Stimulated activated CD4-positive, alpha-beta T cell treated with anti-CD3 and anti-CD28 coated beads, TNF-alpha, amount 100 ng/mL, for 1 hour (primary cell): ENCODE measurements at places on chromosomes 2 and 18.

DNA sequence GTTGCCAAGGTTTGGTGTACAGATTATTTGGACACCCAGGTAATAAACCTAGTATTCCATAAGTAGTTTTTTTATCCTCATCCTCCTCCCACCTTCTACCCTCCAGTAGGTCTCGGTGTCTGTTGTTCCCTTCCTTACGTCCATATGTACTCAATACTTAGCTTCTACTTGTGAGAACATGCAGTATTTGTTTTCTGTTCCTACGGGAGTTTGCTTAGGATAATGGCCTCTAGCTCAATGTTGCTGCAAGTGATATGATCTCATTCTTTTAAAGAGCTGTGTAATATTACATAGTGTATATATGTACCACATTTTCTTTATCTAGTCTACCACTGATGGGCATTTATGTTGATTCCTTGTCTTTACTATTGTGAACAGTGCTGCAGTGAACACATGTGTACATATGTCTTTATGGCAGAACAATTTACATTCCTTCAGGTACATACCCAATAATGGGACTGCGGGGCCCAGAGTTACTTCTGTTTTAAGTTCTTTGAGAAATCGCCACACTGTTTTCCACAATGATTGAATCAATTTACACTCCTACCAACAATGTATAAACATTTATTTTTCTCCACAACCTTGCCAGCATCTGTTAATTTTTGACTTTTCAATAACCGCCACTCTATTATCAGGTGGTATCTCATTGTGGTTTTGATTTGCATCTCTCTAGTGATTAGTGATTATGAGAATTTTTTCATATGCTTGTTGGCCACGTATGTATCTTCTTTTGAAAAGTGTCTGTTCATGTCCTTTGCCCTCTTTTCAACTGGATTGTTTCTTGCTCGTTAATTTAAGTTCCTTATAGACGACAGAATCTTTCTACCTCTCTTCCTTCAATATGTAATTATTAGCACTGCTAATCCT is 88.0 kb downstream of the MEMO1 start:
- DNase-seq = no peak

- no peak for DNase-seq
Observed at GRCh38 chr2:142965443-142965842, 88.0 kb downstream of the KYNU start.

- DNase-seq = no peak
Observed at GRCh38 chr2:233100192-233100998, 40.3 kb downstream of the INPP5D start.

DNA sequence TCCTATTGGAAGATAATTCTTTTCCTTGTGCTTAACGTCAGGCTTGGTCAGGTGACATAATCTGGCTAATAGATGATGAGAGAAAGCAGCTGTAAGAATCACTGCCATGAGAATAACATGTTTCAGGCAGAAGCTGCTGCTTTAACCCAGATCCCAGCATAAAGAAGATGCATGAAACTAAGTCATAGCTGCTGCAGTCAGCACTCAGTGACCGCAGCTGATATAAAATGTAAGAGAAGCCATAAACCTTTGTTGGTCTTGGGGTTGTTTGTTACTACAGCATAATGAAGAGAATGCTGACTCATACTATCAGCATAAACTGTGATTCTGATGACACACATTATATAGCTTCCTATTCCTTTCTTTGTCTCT is 274.3 kb upstream of the TRIB2 start:
- no peak for DNase-seq

GRCh38 chr2:23791030-23791429 is 135.9 kb downstream of the ATAD2B start:
- DNase-seq = no peak

DNA sequence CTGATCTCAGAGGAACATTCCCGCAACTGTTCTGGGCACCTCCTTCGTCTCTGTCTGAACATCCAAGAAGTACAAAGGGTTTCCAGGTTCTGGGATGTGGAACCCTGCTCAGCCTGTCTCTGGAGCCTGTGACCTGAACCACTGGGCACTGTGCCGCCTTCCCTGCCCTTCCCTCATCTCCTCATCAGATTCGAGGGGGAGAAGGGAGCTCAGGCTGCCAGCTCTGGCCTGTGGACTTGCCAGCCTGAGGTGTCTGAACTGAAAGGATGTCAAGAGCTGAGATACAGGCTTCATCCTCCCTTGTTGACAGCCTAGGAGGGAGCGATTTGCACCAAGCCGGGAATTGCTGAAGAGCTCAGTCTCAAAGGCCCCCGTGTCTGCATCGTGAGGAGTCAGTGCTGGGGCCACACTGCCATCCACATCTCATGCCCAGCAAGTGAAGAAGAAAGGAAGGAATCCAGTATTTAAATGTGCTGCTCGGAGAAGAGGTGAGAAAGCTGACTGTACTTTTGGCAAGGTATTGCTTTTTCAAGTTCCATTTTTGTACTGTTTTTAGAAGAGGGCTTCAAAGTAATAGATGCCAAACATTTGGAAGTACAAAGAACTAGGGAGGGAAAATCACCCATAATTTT is 12.6 kb downstream of the NEU2 start:
- DNase-seq = no peak

DNA sequence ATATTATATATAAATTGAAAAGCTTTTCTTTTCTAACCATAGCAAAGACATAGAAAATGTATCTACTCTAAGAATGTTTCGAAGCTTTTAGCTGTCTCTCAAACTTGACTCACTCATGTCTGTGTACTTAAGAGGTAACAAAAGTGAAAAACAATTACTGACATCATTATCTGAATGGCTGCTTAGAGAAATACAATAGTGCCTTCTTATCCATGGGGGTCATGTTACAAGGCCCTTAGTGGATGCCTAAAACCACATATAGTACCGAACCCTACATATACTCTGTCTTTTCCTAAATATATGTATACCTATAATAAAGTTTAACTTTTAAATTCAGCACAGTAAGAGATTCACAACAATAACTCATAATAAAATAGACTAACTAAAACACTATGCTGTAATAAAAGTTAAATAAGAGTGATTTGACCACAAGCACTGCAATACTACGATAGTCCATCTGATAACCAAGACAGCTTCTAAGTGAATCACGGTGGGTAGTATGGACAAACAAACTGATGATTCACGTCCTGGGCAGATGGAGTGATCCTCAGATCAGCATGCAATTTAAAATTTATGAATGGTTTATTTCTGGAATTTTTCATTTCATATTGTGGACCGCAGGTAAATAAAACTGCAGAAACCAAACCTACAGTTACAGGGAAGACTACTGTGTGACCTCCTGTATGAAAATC is 246.2 kb downstream of the XIRP2 start:
- DNase-seq = no peak

GRCh38 chr2:69956475-69956979 is 4.9 kb downstream of the ASPRV1 start:
- DNase-seq = no peak

DNA sequence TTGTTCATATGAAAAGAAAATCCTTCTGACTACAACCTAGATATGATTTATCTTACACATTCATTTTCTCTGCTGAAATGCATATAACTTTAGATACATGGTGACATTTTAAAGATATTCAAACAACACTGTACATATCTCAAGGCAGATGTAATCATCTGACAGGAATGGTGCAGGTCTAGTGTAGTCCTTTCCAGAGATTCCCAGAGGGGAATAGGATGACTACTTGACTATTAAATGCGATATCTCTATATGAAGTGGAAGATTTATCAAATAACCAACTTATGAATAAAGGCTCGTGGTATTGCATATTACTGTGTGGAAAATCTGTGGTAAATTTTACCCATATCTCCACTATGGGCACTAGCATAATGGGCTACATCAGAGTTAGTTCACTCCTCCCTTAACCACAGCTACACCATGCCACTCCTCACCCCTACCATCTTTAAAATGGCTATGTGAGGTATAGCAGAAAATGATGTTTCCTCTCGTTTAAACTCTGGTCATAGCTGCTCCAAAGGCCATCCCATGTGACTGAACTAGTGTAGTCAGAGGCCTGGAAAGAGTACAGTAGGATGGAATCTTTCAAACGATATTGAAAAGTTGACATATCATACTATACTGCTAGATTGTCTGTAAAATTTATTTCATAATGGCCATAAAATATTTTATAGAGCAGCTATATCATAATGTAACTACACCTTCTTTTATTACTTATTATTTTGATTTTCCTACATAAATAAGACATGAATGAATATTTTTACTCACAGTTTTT is 9.1 kb upstream of the ITPRID2 start:
- no peak for DNase-seq

DNA sequence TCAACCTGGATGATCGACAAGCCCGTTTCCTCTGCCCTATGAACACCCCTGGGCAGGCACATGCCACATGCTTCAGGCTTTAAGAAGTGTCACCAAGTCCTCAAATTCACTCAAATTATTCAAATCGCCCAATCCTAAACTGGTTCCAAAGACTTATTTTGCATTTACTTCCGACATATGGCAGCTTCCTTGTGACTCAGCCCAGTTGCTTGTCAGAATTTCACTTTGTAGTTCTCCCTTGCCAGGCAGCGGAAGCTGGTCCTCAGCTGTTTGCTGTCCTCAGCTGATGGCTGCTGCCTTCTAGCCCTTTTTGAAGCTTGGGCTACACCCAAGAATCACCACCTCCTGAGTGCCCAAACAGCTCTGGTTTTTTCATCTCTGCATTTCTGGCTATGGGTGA is 105.4 kb upstream of the LMAN1 start:
- no peak for DNase-seq

DNA sequence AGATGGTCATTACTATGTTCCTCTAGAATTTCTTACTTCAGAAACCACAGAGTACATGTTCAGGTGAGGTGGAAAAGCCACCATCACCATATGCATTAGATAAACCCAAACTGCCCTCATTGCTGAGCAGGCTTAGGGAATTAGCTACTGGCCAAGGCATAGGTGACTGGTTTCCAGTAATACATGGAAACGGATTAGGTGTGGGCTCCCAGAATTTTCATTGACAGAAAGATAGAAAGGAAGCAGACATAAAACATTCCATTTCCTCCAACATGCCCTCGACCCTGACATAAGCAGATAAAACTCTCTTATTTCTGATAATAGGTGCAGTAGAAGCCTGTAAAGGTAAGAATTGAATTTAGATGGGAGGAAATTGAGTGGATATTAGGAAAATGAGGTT is 1466.1 kb downstream of the SUCLG1 start:
- DNase-seq = no peak
